ENCODE measurements at places on chromosomes 1 and 21.
A peak's percentile ranks its signal among the peaks of the same experiment; 100 is the strongest.

GRCh38 chr21:42653231-42654061 is at the start of gene PDE9A:
Gene PDE9A, plus strand, starts transcription at chr21:42653621. Its CDS starts 194 bp downstream, at chr21:42653815.
- peak; percentile 35 for DNase-seq

- no peak for DNase-seq
These were observed 779 bp downstream of the BEND5 start for GRCh38 chr1:48775831-48776392.

DNA sequence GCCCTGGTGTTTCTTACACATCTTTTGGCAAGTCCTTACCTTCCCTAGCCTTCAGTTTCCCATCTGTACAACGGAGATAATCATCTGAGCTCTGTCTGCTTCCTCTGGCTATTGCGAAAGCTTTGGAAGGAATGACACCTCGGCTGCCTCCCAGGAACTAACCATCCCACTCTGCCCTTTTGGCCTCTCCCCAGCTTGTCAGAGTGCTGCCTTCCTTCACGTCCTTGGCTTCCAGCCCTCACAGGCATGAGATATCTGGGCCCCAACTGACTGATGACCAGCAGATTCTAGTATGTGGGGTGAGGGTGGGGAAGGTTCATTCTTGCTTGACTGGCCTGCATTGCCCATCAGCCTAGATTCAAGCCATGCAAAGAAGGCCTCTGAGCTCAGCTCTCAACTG is 253.1 kb upstream of the FGGY start:
- no peak for DNase-seq

DNA sequence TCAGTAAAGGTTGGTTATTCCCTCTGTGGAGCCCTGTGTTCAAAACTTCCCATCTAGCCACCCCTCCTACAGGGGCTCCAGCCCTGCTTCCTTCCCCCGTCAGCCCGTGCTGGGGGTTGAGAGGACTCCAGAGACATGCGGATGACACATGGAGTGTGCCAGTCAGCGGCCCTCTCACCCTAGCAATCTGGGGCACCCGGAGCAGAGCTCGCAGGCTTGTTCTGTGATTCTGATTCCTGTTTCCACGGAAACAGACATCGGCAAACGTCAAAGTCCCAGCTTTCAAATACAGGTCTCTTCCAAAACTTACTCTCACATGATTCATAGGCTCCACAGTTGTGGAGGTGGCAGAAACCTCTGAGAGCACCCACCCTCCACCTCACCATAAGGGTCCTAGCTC is 9.8 kb upstream of the SSBP3 start:
- DNase-seq, result no peak
